ENCODE measurements at places on chromosomes 2 and 18.

GRCh38 chr2:130728549-130729316 is at the start of gene GPR148:
Gene GPR148 (plus strand): TSS chr2:130729070. CDS start chr2:130729152, 82 bp downstream.
- ATAC-seq = no peak

DNA sequence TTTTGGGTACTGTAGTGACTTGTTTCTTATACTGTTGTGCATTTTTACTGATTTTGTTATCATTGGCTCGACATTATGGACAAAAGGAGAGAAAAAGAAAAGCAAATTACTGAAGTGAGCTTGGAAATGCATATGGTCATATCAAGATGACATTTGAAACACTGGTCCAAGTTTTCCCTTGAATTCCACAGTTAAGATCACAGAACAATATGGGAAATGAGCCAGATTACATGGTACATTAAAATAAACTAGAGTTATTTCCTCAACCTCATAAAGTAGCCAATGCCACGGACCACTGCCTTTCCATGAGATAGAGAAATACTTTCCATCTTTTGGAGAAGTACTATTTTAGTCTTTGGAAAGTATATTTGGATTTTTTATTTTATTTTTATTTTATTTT is 62.0 kb upstream of the SGPP2 start:
- ATAC-seq = no peak

DNA sequence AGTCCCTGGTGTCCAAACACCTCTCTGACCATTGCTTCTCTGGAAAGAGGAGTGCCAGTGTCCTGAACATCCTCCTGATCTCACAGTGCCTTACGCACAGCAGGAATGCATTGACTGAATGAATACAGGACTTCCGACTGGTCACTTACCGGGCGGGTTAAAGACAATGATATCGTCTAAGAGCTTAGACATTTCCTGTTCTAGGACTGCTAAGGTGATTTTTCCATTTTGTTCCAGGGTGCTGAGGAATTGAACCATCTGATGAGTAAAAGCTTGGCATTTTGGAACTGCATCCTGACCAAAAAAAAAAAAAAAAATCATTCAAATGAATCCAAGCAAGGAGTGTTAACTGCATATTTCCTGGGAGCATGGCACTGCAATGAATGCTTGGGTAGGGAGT is 40.0 kb downstream of the SIGLEC15 start:
- no peak for ATAC-seq

- ATAC-seq = peak; percentile 59
Observed at GRCh38 chr2:26033270-26033817, 540 bp upstream of the RAB10 start.

GRCh38 chr2:74321737-74322136 is 21.5 kb downstream of the SLC4A5 start:
- no peak for ATAC-seq

GRCh38 chr2:38076152-38076709 is 280 bp upstream of the CYP1B1 start:
- ATAC-seq = peak; percentile 79

DNA sequence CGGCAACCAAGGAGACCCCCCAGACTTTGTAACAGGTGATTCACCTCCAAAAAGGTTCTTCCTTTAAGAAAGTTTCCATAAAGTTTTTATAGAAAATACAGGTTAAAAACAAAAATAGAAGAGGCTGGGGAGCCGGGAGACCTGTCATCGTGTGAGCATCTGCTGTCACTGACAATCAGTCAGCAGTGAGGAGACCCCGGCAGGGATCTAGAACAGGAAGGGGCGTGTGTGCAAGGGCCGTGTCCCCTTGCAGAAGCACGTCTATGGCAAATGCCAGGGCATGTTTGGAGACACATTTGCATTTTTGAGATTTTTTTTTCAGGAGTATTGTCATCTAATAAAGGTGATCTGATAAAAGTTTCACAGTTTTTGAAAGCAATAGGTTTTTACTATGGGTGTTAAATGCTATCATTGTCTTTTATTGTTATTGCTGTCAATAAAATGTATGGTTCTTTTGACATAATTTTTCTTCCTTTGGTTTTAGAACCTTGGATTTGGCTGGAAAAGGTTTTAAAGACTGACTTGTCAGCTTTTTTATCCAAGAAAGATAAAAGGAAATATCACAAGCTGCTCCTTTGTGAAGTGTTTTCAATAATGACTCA is 52.1 kb downstream of the MTCL1 start:
- ATAC-seq = no peak

GRCh38 chr2:6052649-6053048 is 360.5 kb downstream of the SOX11 start:
- no peak for ATAC-seq

- no peak for ATAC-seq
Observed at GRCh38 chr2:30933496-30933895, 126.2 kb upstream of the CAPN13 start.

DNA sequence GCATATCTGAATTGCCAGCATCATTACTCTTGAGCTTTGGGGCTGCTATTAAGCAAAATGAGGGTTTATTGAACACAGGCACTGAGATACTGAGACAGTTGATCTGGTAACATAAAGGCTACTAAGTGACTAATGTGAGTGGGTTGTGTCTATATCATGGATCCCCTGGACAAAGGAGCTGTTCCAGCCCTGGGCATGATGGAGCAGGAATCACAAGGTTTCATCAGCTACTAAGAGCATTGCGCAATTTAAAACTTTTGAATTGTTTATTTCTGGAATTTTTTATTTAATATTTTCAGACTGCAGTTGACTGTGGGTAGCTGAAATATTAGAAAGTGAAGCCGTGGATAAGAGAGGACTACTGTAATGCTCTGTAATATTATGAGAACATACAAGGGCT is 73.5 kb downstream of the MGAT5 start:
- ATAC-seq = peak; percentile 48

All from gastroesophageal sphincter (tissue), 4 donors.